Activated CD8-positive, alpha-beta T cell treated with anti-CD3 and anti-CD28 coated beads, Interleukin-2, amount 10 ng/mL, durations not matched to agents 7 days and 5 days (primary cell): ENCODE measurements at places on chromosomes 11 and 22. TPM values are rescaled to one million over a fixed set of nuclear protein-coding genes. Genes with fewer than 3 reads are reported as not detected.
A peak's percentile ranks its signal among the peaks of the same experiment; 100 is the strongest.

GRCh38 chr11:40302669-40303068, 1156.8 kb downstream of the LRRC4C start:
- DNase-seq: no peak

DNA sequence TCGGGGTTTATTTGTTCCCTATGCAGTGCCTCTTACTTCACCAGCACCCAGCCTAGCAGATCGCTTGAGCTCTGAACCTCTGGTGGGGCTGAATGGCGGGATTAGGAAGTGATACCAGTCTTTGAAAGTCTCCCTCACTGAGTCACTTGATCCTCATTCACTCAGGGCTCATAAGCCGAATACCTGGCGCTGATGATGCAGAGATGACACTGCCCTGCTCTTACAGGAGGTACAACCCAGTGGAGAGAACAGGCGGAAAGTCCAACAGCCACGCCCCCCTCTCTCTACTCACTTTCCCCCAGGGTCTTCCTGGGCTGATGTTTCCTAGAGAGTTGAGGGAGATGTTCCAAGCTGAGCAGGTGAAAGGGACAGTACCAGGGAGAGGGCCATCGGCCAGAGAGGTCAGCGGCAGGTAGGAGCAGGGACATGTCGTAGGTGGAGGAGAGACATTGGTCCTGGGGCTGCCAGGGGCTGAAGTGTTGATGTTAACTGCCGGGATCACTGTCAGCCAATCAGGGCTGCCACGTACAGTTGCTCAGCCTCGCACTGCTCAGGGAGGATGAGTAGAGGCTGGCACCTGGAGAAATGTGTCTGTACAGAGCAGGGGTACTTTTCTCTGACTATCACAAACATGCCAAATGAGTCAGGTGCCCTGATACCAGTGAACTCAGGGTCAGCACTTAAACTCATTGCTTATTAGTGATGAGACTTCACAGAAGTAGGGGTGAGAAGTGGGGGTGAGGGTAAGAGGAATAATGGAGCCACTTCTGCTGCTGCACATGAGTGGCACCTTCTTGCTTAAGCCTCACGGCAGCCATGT, 9.9 kb upstream of the APOBEC3A start:
- no peak for DNase-seq

GRCh38 chr11:116132273-116132978, 628.2 kb upstream of the CADM1 start:
- DNase-seq: no peak

- DNase-seq: peak; percentile 63
Measured at GRCh38 chr11:111422494-111423249, 43.6 kb upstream of the POU2AF1 start.

DNA sequence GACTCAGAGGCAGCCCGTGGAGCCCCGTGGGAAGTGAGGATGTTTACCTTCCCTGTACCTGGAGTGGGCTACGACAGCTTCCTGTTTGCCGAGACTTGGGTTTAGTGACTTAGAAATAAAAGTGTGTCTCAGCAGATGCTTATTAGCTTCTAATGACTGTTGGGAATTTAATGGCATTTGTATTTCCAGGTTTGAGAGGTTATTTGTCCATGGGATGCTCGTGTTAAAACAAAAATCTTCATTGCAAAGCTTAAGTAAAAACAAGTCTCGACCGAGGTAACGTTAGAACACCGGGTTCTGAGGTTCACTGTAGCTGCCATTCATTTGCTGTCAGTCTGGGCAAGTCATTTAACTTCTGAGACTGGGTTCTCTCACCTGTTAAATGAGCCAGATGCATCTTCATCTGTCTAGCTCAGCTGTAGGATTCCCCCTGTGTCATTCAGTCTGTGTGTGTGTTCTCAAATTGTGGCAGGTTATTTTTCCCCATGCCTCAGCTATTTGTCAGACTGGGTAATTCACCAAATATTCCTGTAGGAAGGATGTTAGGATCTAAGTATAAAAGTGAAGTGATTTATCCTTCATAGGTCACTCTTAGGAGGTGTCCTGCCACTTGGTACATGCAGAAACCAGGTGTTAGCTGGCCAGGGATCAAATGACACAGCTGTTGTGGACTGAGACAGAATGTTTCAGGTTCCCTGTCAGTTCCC, 791 bp downstream of the EI24 start:
- DNase-seq: no peak

DNA sequence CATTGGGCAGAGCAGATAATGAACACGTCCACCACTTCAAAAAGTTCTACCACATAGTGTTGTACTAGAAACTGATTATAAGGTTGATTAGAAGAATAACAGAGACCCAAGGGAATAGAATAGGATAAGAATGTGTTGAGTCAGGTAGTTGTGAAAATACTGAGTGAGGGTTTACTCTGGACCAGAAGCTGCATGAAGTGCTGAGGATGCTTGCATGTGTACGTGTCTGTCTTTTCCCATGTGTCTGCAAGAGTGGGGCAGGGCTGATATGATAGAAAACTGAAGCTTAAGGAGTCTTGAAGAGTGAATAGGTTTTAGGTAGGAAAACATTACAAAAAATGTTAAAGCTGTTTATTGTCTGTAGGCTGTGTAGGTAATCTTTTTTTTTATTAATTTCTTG, 20.6 kb downstream of the TRPC6 start:
- DNase-seq: no peak

- no peak for DNase-seq
Measured at GRCh38 chr11:48104568-48104924, 112.1 kb upstream of the OR4B1 start.

GRCh38 chr11:109519253-109519652, 97.3 kb downstream of the C11orf87 start:
- no peak for DNase-seq

DNA sequence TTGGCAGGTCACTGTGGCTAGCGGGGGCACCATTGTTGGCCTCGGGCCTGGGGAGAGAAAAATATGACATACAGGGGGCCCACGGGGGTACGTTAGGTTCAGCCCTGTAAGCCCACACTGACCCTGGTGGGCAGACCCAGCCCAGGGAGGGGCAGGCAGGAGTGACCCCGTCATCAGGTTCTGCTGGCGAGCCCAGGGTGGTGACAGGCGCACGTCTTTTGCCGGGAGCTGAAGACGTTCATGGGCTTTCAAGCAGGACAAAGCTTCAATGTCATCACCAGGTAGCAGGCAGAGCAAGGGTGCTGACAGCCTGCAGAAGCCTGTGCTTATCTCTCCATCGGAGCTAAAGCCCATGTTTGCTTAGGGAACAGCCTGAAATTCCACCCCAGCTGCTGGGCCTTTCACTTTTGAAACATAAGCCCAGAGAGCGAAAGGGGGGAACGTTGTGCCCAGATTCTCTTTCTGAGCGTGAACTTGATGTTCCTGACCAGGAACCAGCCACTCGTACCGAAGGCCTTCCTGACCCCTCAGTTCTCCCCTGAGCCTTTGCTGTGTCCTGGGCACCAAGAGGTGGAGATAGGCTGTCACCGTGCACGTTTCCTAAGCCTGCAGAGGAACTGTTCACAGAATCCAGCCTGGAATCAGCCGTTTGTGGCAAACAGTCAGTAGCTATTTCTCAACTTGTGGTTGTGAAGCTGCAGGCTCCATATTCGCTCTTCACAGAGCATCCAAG, 74.0 kb upstream of the ATXN10 start:
- no peak for DNase-seq

DNA sequence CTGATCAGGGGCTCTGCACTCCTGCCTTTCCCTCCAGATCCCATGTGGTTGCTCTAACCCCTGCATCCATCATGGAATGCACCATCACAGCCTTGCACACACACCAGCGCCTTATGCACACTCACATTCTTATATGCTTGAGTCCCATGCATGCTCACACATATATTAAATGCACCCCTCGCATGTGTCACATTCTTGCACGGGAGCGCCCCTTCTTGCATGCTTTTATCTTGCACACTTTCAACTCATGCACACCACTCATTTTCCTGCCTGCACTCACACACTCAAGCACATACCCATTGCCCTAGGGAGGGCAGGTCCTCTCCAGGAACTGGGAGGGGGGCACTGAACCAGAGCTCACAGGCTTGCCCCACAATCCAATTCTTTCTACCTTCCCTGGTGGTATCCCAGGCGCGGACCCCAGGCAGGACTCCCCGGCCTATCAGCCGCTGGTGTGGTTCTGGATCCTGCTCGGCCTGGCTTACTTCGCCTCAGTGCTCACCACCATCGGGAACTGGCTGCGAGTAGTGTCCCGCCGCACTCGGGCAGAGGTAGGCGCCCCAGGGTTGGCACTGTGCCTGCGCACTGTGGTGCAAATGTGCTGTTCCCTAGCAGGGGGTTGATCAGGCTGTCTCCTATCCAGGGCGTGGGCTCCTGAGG, 2.3 kb upstream of the CATSPERZ start:
- DNase-seq: no peak

DNA sequence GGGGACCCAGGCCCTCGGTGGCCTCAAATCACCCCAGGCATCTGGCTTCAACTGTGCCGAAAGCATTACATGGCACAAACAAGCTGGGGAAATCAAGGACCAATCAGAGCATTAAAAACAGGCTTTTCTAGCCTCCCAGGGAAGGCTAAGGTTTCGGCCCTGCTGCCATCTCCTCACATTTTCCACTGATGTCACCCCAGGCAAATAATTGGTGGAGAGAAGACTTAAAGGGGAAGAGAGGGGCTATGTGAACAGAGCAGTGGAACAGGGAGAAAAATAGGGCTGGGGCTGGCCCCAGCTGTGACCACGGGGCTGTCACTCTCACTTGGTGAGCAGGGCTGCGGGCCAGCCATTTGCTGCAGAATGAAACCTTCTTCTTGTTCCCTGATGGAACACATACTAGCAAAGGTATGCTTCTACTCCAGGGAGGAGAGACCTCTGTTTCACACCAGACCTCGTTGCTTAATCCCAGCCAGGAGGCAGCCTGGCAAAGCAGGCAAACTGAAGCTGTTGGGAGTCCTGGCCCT, 581.3 kb downstream of the SOX6 start:
- no peak for DNase-seq

TYR gene
- not detected for total RNA-seq

MAP6 gene
- not detected for total RNA-seq

OR2AG1 gene
- total RNA-seq: not detected
